ENCODE measurements at places on chromosomes 13 and 19.

GRCh38 chr13:80844164-80844563 lies 503.2 kb upstream of the SPRY2 start:
- no peak for DNase-seq

DNA sequence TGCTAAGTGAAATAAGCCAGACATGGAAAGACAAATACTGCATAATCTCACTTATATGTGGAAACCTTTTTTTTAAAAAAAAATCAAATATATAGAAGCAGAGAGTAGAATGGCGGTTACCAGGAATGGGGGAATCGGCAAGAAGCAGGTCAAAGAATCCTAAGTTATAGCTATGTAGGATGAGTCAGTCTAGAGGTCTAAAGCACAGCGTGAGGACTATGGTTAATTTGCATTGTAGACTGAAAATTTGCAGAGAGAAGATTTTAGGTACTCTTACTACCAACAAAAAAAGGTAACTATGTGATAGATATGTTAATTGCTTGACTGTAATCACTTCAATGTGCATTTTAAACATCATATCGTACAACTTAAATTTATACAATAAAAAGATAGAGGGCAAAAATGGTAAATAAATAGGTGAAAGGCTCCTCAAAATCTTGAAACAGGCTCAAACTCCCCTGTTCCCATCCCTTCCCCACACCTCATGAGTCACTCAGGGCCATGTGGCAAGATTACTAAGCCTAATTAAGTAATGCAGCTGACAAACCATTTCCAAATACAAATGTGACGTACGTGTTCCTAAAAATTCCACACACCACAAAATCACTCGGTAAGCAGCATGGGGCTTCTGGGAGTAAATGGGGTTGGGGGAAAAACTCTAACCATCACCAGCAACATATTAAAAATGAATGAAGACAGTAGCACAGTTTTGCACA lies 159.0 kb downstream of the USP12 start:
- no peak for DNase-seq

DNA sequence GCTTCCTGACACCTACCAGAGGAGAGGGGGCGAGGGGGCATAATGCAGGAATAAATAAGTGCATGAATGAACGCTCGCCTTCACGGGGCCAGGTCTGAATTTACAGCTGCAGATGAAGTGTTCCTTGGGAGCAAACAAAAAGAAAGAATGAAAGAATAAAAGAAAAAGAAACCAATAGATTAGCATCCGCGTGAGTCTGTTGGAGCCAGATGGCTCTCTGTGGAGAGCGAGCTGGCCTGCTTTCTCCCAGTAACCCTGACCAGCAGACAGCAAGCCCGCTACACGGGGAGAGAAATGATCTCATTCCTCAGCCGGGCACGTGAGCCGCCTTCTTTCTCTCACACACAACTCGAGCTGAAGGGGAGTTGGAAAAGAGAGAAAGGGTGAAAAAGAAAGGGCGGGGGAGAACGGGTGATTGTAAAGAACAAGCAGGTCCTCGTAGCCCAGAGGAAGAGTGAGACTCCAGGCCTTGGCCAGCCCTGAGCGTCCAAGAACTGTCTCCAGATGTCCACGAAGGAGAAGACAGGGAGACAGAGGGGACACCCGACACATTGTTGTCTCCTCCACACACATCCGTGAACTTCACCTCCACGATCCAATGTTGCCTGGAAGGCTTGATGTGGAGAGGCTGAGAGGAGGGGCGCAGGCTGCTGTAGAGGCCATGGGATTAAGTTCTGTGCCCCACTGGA lies 81.4 kb downstream of the RNASEH2B start:
- no peak for DNase-seq

DNA sequence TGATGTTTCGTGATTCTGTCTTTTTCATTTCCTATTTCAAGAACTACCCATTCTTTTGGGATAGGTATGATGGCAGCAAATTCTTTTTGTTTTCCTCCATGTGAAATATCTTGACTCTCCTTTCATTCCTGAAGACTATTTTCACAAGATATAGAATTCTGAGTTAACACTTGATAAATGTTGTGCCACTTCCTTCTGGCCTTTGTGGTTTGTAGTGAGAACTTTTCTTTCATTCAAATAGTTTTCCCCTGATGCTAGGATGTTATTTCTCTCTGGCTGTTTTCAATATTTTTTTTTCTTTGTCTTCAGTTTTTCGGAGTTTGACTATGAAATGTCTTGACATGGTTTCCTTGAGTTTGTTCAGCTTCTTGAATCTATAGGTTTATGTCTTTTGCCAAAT lies 8.3 kb upstream of the TUBGCP3 start:
- DNase-seq, result no peak

GRCh38 chr13:70960841-70961443 lies 852.7 kb upstream of the KLHL1 start:
- no peak for DNase-seq

DNA sequence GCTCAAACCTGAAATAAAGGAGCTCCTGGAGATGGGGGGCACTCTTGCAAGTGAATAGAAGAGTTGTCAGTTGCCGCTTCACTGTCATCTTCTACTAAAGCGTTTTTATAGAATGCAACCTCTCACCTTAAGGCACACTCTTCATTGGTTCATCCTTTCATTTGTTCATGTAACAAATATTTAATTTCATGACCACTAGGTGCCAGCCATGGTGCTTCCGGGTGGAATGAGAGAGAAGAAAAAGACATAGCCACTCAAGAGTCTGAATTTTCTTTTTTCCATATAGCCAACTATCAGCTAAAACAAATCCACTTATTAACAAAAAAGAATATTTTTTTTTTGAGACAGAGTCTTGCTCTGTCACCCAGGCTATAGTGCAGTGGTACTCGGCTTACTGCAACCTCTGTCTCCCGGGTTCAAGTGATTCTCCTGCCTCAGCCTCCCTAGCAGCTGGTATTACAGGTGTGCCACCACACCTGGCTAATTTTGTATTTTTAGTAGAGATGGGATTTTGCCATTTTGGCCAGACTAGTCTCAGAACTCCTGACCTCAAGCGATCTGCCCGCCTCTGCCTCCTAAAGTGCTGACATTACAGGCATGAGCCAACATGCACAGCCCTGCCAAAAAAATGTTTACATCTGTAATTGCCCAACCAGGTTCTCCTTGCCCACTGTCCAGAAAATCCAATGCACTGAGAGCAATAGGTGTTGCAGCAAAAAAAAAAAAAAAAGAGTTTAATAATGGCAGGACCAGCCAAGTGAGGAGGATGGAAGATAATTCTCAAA lies 22.1 kb upstream of the SACS start:
- DNase-seq, result no peak

DNA sequence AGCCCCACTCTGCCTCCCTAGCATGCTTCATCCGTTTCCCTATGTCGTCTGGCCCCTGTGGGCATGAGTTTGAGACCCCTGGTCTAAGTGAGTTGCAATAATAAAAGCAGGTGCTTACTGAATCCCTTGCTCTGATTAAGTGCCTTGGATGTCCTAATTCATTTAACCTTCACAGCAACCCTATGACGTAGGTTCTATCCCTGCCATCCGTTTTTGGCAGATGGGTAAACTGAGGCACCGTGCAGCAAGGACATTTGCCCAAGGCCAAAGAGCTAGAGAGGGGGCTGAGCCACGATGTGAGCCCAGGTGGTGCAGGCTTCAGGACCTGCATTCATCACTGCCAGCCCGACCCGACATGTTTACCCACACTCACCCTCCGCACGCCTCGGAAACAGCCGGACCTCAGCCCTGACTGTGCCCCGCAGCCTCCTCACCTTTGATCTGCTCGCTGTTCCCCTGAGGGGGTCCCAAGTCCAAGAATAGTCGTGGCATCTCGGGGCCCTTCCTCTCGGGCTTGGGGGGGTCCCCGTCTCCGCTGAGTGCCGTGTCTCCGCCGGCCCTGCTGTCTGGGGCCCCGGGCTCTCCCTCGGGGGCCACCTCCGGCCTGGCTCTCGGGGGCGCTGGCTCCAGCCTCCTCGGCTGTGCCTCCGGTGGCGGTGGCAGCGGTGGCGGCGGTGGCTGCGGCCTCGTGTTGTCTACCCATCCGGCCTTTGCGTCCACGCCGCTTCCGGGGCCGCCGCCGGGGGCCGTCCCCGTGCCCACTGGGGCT lies 14.5 kb downstream of the LMTK3 start:
- DNase-seq, result no peak

DNA sequence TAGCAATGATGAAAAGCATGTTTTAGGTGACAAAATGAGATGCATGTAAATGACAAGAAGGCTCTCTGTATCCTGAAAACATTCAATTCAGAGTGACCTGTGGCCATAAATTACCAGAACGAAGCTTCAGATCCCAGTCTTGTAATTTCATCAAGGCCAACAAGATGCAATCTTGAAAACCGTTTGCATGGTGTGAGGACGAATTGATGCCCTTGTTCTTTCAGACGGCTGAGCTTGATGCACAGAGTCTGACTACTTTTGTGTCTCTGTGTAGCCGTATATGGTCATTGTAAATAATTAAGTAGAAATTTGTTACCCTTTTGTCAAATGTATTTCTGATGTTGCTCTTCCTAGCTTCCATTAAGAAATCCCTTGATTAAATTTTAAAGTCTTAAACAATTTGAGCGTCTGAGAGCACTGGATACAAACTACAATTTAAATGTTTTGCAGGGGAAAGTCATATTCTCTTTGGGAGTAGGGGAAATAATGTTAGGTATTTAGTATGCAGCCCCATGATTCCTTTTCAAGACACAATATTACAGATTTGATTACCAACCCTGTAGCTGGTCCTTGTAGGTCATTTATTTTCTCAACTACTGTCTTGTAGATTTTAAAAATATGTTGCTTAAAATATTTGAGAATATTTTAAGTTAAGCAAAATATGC lies 125.8 kb upstream of the PCDH9 start:
- no peak for DNase-seq

GRCh38 chr19:56137405-56137804 lies 3.7 kb upstream of the ZNF444 start:
- DNase-seq, result no peak

DNA sequence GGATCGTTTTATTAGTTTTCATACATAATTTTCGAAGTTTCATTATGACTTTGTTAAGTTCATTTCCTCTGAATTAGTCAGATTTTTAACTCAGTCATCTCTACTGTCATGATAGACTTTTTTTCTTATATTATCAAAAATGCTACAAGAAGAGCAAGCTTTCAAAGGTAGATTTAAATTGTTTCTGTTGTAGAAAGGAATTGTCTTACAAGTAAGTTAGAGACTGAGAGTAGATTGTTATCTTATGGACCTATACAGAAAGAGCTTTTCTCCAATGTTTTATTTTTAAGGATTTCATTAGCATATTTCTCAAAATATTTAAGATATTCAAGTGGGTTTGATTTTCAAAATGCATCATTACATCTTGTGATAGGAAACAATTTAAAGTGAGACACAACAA lies 2.7 kb downstream of the MAB21L1 start:
- DNase-seq, result no peak

GRCh38 chr13:74973935-74974879 lies 507.8 kb downstream of the TBC1D4 start:
- DNase-seq, result no peak

DNA sequence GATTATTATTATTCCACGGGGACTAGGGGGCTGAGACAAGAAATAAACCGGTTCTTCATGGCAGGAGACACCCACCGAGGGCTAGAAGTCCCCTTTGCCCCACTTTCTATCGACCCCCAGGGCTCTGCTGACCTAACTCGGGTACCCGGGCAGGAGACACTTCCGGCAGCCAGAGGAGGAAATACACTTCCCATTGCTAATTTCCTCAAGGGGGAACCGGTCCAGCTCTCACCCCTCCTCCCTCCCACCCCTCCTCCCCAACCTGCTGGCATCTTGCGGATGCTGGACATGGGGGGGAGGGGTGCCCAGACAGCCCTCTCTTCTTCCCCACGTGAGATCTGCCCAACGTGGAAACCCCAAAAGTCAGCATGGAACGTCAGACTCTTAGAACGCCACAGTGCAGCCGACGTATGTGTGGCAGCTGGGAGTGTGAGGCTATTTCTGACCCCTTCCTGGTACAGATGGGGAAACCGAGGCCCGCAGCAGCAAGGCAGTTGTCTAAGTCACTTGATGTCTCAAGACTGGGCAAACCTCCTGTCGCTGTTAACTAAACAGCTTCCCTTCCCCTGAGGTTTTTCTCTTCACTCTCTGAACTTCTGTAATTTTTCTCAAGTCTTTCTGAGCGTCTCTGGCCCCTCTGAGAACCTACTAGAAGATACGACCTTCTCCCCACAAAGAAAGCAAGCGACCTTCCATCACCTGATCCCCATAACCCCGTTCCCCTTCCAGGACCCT lies 3.6 kb downstream of the GPR4 start:
- DNase-seq, result no peak

DNA sequence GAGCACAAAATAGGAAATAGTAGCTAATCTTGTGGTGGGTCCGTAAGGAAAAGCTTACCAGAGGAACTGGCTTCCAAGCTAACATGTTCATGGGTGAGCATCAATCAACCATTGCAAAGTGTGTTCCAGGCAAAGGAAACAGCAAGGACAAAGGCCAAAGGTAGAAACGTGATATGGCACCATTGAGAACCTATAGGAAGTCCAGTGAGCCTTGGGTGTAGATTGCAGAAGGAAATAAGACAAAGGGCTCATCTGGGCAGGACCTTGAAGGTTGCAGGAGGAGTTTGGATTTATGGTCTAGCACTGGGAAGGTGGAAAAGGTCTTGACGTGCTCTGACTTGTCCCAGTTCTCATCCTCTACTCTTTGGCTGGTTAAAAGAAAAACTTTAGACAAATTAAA lies 22.3 kb downstream of the CYP2B6 start:
- DNase-seq, result no peak

GRCh38 chr13:34207334-34207733 lies 389.4 kb downstream of the RFC3 start:
- no peak for DNase-seq

- DNase-seq, result peak; percentile 96
Observed at GRCh38 chr19:8592231-8593009, 15.2 kb upstream of the MYO1F start.

GRCh38 chr13:114208134-114208533 lies 26.6 kb upstream of the CDC16 start:
- DNase-seq, result no peak

GRCh38 chr13:80039000-80039399 lies 301.9 kb downstream of the SPRY2 start:
- DNase-seq, result no peak

- peak; percentile 59 for DNase-seq
Observed at GRCh38 chr19:10603084-10603872, 16.2 kb upstream of the AP1M2 start.

GRCh38 chr13:59330764-59331163 lies 833.0 kb downstream of the DIAPH3 start:
- no peak for DNase-seq

GRCh38 chr19:10568062-10568825 lies 535 bp downstream of the CDKN2D start:
- no peak for DNase-seq

GRCh38 chr13:33245505-33246158 lies 39.9 kb downstream of the STARD13 start:
- DNase-seq, result no peak

All from right forelimb (tissue), 1 donor.